Tibial nerve (tissue), 4 donors: ENCODE measurements at places on chromosomes 5 and 9. TPM values are rescaled to one million over a fixed set of nuclear protein-coding genes. Genes with fewer than 3 reads are reported as not detected.

Gene EDIL3
- 22.4 TPM for total RNA-seq

Gene ERMP1
- total RNA-seq, result 17.5 TPM

Gene PCDHB13
- 8.2 TPM for total RNA-seq

Gene BTNL8
- total RNA-seq, result not detected

Gene CCL27
- total RNA-seq, result not detected

GRCh38 chr5:26310415-26310814, 728.0 kb downstream of the CDH9 start:
- H3K27me3 ChIP-seq, result no peaks in the 10 kb centered on the region
- no peak for DNase-seq
- H3K36me3 ChIP-seq, result no peaks in the 10 kb centered on the region
- H3K4me1 ChIP-seq, result no peaks in the 10 kb centered on the region
- H3K4me3 ChIP-seq, result no peak overlapping the region
- H3K27ac ChIP-seq, result no peak overlapping the region

DNA sequence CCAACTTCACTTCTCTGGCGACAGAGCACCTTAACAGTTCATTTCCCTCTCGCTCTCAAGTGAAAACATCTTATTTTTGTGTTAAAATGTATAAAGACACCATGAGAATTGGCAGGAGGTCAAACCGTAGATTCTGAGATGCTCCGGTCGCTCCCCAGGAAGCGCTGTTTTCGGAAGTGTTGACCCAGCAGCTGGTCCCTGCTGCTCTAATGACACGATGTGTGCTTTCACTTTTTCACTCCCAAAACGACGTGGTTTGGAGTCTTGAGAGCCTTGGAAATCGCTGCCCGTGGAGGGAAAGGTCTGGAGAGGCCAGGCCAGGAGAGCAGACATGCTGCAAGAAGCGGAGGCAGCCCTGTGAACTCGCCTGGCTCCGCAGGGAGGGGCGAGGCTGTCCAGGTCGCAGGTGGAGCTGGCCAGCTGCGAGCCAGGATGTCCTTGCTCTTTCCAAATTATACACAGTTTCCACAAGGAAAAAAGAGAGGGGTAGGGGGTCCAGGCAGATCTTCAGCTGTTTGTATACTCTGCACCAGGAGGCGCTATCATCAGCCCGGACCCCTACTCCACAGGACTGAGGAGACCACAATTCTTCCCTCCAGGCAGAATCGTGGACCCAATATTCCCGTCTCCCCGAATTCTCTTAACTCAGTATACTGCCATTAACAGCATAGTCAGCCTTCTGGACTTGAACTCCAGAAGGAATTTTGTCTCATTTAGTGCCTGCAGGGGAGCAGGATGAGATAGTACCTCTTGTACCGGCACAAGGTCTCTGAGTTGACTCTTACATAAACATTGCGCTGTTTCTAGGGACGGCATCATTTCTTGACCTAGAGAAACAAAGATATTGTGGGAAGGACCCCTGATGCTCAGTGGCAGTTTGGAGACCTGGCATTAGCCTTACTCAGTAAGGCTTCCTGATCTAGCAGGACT, 248.6 kb upstream of the ANKRD55 start:
- H3K27ac ChIP-seq, result peak overlapping the region; percentile 93
- H3K36me3 ChIP-seq, result no peaks in the 10 kb centered on the region
- H3K4me1 ChIP-seq, result peaks cover 35% of the 10 kb centered on the region

GRCh38 chr5:96648023-96648422, 14.2 kb upstream of the CAST start:
- no peak overlapping the region for H3K27ac ChIP-seq
- DNase-seq, result no peak
- H3K36me3 ChIP-seq, result no peaks in the 10 kb centered on the region
- no peaks in the 10 kb centered on the region for H3K27me3 ChIP-seq
- no peak overlapping the region for H3K4me3 ChIP-seq

DNA sequence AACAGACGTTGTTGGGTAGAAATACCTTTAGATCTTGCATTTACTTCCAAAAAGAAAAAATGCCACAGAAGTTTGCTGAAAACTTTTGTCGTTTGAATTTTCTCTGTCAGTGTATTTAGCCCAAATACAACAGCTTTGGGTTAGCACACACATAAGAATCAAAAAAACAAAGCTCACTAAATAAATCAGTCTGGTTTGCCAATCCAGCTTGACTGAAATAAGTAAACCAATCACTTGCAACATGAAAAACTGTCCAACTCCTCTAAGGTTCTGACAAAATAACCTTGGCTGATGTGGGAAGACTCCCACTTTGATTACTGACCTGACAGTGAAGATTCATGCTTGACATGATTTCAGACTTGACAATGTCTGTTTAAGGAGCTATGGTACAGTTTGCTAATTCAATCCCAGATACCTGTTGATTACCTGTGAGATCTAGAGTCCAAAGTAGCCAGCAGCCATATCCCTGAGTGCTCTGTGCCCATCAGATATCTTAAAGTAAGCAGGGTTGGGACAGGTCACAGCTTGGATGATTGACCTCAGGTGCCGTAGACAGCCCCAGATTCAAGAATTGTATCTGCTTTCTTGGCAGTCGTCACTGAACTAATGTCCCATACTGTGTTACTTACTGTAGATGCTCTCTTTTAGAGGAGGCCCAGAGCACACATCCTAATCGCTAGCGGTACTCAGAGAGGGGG, 727 bp downstream of the IGIP start:
- H3K27ac ChIP-seq, result no peak overlapping the region
- DNase-seq, result no peak
- H3K36me3 ChIP-seq, result no peaks in the 10 kb centered on the region
- no peaks in the 10 kb centered on the region for H3K27me3 ChIP-seq
- H3K4me1 ChIP-seq, result no peaks in the 10 kb centered on the region
- no peak overlapping the region for H3K4me3 ChIP-seq

- H3K36me3 ChIP-seq, result no peaks in the 10 kb centered on the region
- H3K27ac ChIP-seq, result no peak overlapping the region
- DNase-seq, result no peak
- no peak overlapping the region for H3K4me3 ChIP-seq
Measured at GRCh38 chr5:55713871-55714270, 1.7 kb upstream of the SLC38A9 start.

- H3K27me3 ChIP-seq, result no peaks in the 10 kb centered on the region
- no peak overlapping the region for H3K4me3 ChIP-seq
- H3K27ac ChIP-seq, result no peak overlapping the region
- H3K4me1 ChIP-seq, result no peaks in the 10 kb centered on the region
- no peak for DNase-seq
Measured at GRCh38 chr5:152470167-152470566, 65.1 kb upstream of the NMUR2 start.

DNA sequence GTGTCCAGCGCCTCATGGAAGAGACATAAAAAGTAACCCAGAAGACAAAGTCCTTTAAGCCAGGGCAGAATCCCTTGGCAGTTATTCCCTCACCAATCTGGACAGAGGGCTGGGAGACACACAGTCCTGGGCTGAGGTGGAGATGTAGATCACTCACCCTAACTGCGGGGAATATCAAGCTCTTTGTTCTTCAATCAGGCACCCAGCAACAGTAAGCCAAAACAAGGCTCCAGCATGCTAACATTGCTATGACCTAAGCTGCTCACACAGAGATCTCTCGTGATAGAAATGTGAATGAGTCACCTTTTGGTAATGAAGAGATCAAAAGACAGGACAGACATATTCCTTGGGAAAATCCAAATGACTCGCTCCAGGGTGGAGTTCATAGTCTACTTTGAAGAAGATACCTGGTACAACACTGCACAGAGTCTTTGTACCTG, 101.3 kb downstream of the FBN2 start:
- H3K4me1 ChIP-seq, result no peaks in the 10 kb centered on the region
- no peak for DNase-seq
- no peaks in the 10 kb centered on the region for H3K36me3 ChIP-seq
- no peak overlapping the region for H3K27ac ChIP-seq
- no peaks in the 10 kb centered on the region for H3K27me3 ChIP-seq

DNA sequence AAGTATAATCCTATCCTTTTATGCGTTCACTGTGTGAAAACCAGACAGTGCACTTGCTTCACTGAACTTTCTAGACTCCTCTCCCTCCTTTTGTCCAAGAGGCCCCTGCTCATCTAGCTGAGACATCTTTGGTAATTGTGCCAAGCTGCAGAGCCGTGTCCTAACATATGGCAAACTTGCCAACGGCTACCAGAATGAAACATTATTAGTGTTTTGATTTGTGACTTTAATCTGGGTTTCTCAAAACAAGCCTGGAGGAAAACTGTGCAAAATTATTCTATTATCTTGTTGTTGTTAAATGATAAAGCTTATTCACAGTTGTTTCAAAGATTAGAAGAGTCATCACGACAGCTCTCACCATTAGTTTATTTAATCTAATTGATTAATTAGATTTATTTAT, 79.0 kb upstream of the RETREG1 start:
- H3K4me3 ChIP-seq, result no peak overlapping the region
- no peak overlapping the region for H3K27ac ChIP-seq
- no peaks in the 10 kb centered on the region for H3K4me1 ChIP-seq
- no peaks in the 10 kb centered on the region for H3K36me3 ChIP-seq
- DNase-seq, result no peak

- H3K4me1 ChIP-seq, result peaks cover 67% of the 10 kb centered on the region
- no peak overlapping the region for H3K4me3 ChIP-seq
- no peak for DNase-seq
- no peak overlapping the region for H3K27ac ChIP-seq
- no peaks in the 10 kb centered on the region for H3K36me3 ChIP-seq
Measured at GRCh38 chr5:150297236-150297890, 5.3 kb downstream of the ARSI start.

- no peak overlapping the region for H3K4me3 ChIP-seq
- H3K27ac ChIP-seq, result no peak overlapping the region
- H3K4me1 ChIP-seq, result no peaks in the 10 kb centered on the region
- DNase-seq, result no peak
- H3K27me3 ChIP-seq, result no peaks in the 10 kb centered on the region
Measured at GRCh38 chr9:81789721-81790120, 100.4 kb upstream of the TLE1 start.

GRCh38 chr5:150585781-150586341, 54.6 kb upstream of the SYNPO start:
- H3K27me3 ChIP-seq, result no peaks in the 10 kb centered on the region
- peak overlapping the region; percentile 23 for H3K27ac ChIP-seq
- no peaks in the 10 kb centered on the region for H3K36me3 ChIP-seq
- no peak for DNase-seq

DNA sequence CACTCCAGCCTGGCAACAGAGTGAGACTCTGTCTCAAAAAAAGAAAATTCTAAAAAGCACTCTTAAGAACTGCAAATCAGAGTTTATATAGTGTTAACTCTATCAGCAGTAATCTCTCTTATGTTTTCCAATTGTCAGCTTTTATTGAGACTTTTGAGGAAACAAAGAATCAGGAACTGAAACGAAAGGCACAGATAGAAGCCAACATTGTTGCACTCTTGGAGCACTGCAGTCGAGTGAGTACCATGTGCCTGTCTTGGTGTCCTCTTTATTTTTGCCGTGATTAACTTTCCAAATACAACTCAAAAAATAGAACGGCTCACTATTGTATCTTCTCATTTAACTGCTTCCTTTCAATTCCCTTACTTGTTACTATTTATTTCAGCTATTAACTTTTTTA, 41.7 kb upstream of the LRRC19 start:
- no peaks in the 10 kb centered on the region for H3K36me3 ChIP-seq
- H3K27me3 ChIP-seq, result no peaks in the 10 kb centered on the region
- H3K4me1 ChIP-seq, result no peaks in the 10 kb centered on the region
- H3K4me3 ChIP-seq, result no peak overlapping the region

DNA sequence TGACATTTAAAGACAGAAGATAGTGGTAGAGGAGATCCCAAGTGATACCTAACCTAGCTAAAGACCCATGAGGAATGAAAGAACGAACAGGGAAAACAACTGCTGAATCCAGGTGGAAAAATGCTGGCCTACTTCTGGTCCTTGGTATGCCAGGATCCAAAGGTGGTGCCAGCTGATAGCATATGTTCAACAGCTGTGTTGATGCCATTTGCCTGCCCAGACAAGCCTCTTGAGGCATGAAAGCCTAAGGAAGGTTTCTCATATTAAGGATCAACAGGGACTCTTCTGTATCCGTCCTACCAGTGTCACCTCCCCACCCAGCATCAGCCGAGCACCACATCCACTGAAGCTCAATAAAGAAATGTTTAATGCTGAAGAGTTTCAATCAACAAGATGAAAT, 225.7 kb upstream of the DMRT1 start:
- H3K36me3 ChIP-seq, result no peaks in the 10 kb centered on the region
- no peak for DNase-seq
- H3K27me3 ChIP-seq, result no peaks in the 10 kb centered on the region
- no peak overlapping the region for H3K4me3 ChIP-seq
- peaks cover 36% of the 10 kb centered on the region for H3K4me1 ChIP-seq
- H3K27ac ChIP-seq, result no peak overlapping the region

GRCh38 chr9:72826996-72827949, 125.6 kb downstream of the ALDH1A1 start:
- H3K27me3 ChIP-seq, result no peaks in the 10 kb centered on the region
- no peak for DNase-seq
- H3K27ac ChIP-seq, result peak overlapping the region; percentile 39
- H3K4me1 ChIP-seq, result peaks cover 35% of the 10 kb centered on the region
- H3K36me3 ChIP-seq, result no peaks in the 10 kb centered on the region

GRCh38 chr5:14767053-14767452, 102.5 kb downstream of the OTULIN start:
- H3K4me3 ChIP-seq, result no peak overlapping the region
- no peak for DNase-seq
- H3K27ac ChIP-seq, result no peak overlapping the region
- H3K36me3 ChIP-seq, result no peaks in the 10 kb centered on the region

- H3K27ac ChIP-seq, result no peak overlapping the region
- H3K4me1 ChIP-seq, result no peaks in the 10 kb centered on the region
- H3K4me3 ChIP-seq, result no peak overlapping the region
- no peak for DNase-seq
- H3K27me3 ChIP-seq, result no peaks in the 10 kb centered on the region
- H3K36me3 ChIP-seq, result no peaks in the 10 kb centered on the region
Measured at GRCh38 chr5:154542581-154542980, 64.6 kb upstream of the HAND1 start.

GRCh38 chr5:127313847-127314473, 23.4 kb downstream of the MEGF10 start:
- DNase-seq, result peak; percentile 60
- H3K4me3 ChIP-seq, result no peak overlapping the region
- H3K27me3 ChIP-seq, result no peaks in the 10 kb centered on the region
- no peak overlapping the region for H3K27ac ChIP-seq
- no peaks in the 10 kb centered on the region for H3K36me3 ChIP-seq

DNA sequence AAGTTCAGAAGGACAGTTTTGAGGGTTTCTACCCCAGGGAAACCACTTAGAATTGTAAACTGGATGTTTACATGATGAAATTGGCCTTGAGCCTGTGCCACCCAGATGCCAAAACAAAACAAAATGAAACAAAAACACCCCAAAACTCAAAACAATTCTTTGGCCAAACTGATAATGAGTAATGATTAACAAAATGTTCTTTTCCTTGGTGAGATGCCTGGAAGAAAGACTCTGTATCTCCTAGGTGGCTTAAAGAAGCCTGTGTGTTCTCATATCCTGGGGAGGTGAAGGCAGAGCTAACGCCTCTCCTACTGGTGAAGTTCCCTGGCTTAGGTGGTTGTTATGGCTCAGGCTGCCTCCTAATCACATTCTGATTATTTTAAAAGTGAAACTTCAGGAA, 120.5 kb downstream of the NPR3 start:
- H3K4me3 ChIP-seq, result no peak overlapping the region
- no peaks in the 10 kb centered on the region for H3K27me3 ChIP-seq
- no peak for DNase-seq
- H3K36me3 ChIP-seq, result no peaks in the 10 kb centered on the region
- no peak overlapping the region for H3K27ac ChIP-seq
